Activated CD4-positive, alpha-beta T cell treated with anti-CD3 and anti-CD28 coated beads for 24 hours (primary cell): ENCODE measurements at places on chromosomes 7 and 10.

DNA sequence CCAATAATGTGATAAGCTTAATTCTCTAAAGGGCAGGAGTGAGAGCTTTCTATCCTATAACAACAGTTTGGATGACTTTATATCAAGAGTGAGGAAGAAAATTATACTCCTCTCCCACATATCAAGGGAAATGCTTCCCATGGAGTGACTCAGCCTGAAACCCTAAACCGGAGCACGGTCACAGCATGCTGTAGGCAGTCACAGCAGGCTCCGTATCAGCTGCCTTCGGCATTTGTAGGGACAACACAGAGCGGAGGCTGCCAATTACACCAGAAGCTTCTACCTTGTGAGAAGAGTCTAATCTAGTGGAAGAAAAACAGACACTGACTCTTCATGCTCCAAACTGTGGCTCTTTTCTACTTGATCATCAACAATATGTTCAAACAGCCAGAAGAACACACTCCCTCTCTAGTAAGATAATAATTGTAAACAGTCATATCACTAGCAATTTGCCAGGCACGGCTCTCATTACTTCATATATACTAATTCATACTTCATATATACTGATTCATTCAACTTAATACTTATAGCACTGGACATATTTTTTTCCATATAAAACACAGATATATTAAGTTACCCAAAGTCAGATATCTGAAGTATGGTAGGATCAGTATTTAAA lies 65.9 kb downstream of the DGKB start:
- no peak for DNase-seq

DNA sequence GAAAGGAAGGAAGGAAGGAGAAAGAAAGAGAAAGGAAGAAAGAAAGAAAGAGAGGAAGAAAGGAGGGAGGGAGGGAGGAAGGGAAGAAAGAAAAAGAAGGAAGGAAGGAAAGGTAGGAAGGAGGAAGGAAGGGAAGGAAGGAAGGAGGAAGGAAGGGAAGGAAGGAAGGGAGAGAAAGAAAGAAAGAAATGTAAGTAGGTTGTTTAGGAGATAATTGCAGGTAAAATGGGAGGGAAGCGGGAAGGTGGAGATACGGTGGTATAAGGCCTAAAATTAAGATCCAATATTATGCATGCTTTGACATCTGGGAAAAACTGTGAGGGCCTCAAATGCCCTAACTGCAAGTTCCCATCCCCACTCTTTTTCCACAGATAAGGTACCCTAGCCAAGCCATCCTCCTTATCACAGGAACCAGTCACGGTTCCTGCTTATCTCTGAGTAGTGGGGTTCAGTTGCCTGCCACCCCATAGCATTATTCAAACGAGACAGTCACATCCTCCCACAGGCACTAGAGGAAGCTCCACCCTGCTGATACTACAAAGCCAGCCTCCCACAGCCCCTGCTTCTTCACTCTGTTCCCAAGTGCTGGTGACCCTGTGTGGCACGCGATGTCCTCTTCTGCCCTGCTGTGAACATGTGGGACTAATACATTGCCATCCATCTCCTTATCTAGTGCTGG lies 28.7 kb downstream of the ST8SIA6 start:
- no peak for DNase-seq

DNA sequence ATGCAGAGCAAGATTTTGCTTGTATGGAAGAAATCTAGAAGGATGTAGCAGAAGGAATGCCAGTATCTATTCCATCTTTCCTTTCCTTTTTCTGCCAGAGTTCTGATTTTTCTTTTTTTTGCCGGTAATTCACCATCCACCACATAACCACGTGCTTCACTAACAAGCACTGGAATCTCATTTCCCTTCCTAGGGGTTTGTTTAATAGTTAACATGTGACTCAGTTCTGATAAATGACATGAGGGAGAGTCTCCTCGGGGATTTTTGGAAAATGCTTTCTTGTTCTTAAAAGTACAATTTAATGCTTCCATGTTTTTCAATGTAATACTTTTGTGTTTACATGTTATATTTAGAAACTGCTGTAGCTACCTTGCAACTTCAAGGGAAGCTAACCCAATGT lies 590.2 kb downstream of the SH2D4B start:
- no peak for DNase-seq

DNA sequence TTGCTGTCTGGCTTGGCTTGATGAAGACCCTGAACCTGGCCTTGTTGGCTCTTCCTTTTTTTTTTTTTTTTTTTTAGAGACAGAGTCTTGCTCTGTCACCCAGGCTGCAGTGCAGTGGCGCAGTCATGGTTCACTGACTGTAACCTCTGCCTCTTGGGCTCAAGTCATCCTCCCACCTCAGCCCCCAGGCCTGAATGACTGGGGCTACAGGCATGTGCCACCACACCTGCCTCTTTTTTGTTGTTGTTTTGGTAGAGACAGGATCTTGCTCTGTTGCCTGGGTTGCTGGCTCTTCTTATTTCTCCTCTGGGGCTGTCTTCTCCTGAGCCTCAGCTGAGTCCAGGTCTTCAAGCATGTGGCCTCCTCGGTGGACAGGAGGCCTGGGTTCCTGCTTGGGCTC lies 44.7 kb downstream of the PRF1 start:
- DNase-seq = no peak

GRCh38 chr7:83468251-83468739 lies 180.6 kb downstream of the SEMA3E start:
- no peak for DNase-seq

DNA sequence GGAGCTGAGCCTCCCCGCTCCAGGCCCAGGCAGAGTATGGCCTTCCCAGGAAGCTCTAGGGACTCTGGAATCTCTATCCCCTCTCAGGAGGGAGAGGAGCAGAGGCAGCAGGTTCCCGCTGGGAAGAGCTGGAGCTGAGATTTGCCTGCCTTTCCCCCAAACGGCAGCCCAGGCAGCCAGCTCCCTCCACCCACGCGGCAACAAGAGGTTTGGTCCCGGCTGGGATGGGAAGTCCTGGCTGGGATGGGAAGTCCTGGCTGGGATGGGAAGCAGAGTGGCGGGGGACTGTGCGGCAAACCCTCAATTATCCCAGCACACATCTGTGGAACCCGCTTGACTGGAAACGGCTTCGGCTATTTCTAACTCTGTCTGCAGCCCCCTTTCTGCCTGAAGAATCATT lies 223.0 kb downstream of the ELFN1 start:
- DNase-seq = no peak

- no peak for DNase-seq
These were observed 35.8 kb downstream of the OTUD1 start for GRCh38 chr10:23474626-23475025.

DNA sequence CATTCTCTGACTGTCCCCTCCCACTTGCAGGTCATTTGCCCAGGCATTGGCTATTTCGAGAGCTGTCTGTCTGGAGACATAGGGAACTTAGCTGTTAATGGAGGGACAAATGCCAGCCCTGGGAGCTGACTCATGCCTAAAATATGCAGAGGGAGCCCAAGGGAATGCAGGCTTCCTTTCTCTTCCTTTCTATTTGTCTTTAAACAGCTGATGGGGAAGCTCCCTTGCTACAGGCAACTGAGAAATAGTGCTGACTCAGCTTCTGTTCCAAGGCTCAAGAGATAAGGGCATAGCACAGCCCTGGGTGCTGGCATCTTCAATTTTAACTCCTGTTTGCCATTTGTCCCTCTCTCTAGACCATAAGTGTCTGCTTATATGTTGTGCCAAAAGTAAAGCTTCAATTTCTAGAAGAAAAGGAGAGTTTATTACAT lies 82.7 kb upstream of the C1GALT1 start:
- DNase-seq = no peak

GRCh38 chr7:140060243-140060630 lies 2.5 kb downstream of the PARP12 start:
- DNase-seq = no peak

- DNase-seq = no peak
These were observed 39.5 kb upstream of the NCAPG2 start for GRCh38 chr7:158744070-158744469.

DNA sequence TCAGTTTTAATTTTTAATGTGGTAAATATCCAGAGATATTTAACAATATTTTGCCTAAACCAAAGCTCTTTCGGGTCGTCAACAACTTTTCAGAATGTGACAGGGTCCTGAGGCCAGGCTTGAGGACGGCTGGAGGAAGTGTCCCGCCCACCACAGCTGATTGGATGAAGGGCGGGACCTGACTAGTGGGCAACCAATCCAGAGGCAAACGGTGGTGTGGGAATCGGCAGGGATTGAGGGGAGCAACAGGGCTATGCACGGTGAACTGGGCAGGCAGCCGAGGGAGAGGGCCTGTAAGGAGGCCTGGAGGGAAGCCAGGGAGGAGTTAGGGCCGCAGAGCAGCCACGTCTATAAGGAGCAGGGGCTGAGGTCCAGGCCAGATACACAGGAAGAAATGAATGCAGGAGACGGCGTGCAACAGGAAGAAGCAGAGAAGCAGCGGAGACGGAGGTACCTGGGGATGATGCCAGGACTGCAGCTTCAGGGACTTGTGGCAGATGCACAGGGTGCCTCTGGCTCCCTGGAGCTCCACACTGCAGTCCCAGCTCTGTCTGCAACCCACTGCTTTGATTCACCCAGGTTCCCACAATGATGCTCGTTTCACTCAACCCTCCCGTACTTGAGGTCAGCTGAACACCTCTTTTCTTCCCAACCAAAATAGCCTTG lies 46.1 kb upstream of the ZMIZ1 start:
- no peak for DNase-seq

DNA sequence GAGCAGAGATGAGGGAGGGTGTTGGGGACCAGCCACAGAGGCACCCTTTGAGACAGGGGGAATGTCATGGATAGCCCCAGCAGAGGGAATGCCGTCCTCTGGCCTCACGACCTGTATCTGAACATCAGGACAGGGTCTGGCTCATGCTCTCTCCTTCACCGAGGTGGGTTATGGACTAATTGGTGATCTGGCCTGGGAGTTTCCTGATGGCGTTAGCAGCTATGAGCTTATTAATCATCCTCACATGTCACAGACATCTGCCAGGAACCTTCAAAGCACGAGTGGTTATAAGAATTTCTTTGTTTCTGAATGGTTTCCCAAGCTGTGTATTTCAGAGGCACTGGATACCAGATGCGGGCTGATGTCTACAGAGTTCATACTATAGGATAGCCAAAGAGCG lies 6.9 kb downstream of the CPA4 start:
- DNase-seq = no peak

- no peak for DNase-seq
These were observed 62.0 kb upstream of the NRBF2 start for GRCh38 chr10:63071145-63071544.

DNA sequence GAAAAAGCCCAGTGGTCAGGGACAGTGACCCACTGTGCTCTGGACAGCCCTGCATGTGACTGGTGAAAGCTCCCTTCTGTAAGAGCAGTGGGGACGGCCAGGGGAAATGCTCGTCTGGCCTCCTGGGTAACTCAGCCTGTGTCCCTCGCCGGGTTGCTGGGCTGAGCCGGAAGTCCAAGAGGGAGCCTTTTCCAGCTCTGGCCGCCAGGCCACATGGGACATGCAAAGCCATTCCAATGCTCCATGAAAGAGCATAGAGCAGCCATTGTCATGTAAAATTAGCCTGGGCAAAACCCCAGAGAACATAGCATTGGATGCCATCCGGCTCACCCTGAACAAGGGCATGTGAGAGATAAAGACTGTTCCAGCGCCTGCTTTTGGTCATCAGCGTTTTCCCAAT lies 64.9 kb upstream of the ADRB1 start:
- DNase-seq = no peak

DNA sequence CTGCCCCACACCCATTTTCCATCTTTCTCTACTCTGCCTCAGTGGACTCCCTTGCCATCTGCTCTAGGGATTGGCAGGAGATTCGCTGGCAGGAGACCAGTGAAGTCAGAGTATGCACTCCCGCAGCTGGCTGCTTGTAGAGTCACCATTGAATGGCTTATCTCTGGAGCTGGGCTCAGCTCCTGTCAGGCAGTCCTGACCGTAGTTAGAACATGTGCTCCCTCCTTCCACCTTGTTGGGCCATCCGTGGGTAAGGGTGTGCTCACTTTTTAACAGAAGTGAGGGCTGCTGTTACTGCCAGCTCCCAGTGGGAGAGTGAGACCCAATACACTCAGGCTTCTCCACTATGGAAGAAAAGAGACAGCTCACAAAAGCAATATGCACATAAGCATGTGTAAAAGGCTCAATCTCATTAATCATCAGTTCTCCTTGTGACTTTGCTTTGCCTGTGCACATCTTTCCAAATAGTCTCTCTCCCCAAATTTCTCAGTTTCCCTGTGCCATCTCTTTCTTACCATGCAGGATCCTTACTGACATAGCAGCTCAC lies 773.3 kb downstream of the GRID1 start:
- DNase-seq = no peak

GRCh38 chr7:157795199-157795598 lies 458.4 kb downstream of the DNAJB6 start:
- no peak for DNase-seq

- no peak for DNase-seq
These were observed 241.2 kb downstream of the DNAJB9 start for GRCh38 chr7:108810756-108811385.

DNA sequence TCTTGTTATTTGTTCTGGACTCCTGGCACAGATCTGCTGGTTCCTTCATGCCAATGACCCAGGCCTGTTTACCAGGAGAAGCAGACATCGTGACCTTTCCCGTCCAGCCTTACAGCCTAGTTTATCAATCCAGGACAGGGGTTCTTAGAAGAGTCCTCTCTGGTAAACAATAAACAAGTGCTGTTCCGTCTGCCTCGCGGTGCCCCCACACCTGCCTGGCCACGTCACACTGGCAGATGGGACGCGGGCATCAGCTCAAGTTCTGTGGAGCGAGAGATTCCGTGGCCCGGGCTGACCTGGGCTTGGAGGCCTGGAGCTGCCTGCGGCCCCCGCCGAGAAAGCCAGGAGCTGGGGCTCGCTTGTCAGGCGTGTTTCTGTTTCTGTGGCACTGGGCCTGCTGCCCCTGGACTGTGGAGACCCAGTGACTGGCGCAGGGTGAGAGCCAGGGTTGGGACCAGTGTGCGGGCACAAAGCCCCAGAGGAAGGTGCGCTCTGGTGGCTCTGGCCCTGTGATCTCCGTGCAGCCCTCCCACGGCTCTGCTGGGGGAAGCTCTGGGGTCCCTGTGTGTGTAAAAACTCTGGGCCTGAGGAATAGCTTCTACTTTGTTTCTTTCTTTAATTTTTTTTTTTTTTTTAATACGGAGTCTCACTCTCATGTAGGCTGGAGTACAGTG lies 28.4 kb upstream of the PFKFB3 start:
- no peak for DNase-seq

DNA sequence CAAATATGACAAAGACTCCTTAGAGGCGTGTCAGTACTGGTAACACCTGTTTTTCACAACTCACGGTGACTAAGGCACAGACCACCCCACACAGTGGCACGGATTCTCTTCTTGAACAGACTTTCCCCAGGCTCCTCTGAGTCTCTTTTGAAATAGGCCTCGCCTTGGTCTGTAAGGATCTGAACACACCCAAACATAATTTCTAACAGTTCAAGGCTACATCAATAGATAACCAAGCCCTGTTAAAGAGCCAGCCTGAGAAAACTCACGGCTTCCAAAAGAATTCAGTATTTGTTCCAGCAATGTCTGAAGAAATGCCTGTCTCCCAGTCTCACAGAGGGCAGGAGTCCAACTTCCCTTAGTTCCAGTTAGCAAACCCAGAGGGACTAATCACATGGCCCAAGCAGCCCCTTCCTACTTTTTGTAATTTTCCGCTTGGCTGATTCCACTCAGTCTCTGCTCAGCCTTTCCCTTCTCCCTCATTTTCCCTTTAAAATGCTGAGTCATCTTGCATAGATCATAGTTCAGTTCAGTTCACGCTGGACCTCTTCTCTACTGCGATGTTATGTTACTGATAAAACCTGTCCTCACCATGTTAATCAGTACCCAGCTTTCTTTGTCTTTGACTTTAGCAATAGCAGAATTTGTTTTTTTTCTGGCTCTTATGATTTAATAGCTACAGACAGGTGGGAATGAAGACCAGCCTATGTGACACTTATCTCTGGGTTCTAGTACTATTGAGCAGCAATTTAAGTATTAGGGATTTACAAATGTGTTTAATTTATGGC lies 22.6 kb upstream of the AKR1C3 start:
- DNase-seq = no peak
